ENCODE measurements at places on chromosomes 6 and 20.

GRCh38 chr6:130167655-130168054, 55.1 kb downstream of the SAMD3 start:
- DNase-seq = no peak

DNA sequence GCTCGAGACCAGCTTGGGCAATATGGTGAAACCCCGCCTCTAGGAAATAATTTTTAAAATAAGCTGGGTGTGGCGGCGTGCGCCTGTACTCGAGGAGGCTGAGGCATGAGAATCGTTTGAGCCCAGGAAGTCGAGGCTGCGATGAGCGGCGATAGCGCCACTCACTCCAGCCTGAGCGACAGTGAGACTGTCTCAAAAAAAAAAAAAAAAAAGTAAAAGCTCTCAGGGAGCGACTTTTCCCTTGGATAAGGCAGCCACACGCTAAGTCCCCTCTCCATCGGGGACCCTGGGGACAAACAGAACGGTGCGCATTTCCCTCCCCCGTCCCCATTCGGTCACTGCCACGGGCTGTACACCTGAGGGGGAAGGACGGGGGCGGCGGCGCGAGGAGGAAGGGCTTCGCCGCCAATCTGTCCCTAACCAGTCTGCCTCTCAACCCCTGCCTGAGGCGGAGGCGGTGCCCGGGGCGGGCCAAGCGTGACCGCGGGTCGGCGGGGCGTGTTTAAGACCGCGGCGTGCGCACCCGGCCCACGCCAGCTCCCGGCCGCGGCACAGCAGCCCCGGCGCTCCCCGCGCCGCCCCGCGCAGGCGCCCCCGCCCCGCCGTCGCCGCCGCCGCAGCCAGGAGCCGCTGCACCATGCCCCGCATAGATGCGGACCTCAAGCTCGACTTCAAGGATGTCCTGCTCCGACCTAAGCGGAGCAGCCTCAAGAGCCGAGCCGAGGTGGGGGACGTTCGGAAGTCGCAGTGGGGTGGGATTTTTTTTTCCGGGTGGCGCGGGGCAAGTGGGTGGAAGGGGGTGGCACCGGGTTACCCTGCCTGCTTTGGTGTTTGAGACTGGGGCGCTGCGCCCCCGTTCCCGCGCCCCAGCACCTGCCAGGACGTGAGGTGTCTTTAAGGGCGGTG, at the start of gene GMPR:
Gene GMPR (plus strand): TSS at position 531 of the 906 bp plus-strand sequence. CDS start 107 bp downstream, at position 638.
- DNase-seq = peak; percentile 74

- no peak for DNase-seq
Observed at GRCh38 chr6:84414531-84414930, 187.1 kb upstream of the CEP162 start.

- no peak for DNase-seq
Observed at GRCh38 chr6:142537612-142538478, 236.0 kb downstream of the ADGRG6 start.

GRCh38 chr6:25251426-25251825, 27.7 kb upstream of the CARMIL1 start:
- DNase-seq = no peak

Measured in MM.1S (cell line).